ENCODE measurements at places on chromosomes 4 and X.

DNA sequence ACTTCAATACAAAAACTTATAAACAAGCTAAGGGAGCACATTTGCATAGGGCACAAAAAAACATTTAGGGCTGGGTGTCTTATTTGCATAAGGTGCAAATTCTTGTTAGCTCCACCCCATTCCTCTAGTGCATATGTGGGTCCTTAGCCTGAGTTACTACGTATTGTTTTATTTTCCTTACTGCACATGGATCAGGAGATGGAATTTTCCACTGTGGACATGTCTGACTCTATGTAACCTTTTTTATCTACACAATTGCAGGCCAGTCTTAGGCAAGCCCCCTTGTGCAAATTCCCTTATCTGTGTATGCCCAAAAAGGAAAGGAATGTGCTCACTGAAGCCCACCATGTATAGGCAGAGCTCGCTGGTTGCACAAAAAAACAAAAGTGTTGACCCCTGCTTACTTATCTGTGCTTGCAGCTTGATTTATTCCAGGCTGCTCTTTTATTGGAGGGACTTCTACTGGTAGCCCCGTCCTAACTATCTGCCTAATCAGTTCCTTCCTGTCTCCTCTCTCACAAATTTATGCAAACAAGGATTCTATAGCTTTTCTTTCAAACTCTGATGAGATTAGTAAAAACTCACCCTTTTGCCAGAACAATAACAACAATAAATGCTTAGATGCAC is 359.0 kb upstream of the MAGEB16 start:
- no peak for DNase-seq

DNA sequence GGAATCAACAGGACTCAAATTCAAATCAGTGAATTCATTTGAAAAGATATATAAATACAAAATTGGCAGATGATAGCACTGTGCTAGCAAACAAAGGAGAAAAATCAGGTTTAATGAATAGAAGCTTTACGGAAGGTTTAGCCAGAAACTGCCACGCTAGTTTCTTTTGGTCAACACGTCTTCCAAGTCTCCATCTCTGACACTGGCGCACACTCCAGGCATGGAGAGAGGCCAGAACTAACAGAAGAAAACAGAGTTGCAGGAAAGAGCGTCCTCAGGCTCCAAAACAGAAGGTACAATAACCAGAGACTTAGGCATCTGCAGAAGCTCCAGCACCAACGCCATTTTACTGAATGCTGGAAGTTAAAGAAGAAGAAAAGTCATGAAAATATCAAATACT is 497.3 kb upstream of the FRG1 start:
- DNase-seq: no peak

- peak; percentile 5 for DNase-seq
Observed at GRCh38 chrX:475926-476723, 89.4 kb upstream of the PPP2R3B start.

- no peak for DNase-seq
Observed at GRCh38 chr4:40661803-40662202, 32.1 kb upstream of the RBM47 start.

DNA sequence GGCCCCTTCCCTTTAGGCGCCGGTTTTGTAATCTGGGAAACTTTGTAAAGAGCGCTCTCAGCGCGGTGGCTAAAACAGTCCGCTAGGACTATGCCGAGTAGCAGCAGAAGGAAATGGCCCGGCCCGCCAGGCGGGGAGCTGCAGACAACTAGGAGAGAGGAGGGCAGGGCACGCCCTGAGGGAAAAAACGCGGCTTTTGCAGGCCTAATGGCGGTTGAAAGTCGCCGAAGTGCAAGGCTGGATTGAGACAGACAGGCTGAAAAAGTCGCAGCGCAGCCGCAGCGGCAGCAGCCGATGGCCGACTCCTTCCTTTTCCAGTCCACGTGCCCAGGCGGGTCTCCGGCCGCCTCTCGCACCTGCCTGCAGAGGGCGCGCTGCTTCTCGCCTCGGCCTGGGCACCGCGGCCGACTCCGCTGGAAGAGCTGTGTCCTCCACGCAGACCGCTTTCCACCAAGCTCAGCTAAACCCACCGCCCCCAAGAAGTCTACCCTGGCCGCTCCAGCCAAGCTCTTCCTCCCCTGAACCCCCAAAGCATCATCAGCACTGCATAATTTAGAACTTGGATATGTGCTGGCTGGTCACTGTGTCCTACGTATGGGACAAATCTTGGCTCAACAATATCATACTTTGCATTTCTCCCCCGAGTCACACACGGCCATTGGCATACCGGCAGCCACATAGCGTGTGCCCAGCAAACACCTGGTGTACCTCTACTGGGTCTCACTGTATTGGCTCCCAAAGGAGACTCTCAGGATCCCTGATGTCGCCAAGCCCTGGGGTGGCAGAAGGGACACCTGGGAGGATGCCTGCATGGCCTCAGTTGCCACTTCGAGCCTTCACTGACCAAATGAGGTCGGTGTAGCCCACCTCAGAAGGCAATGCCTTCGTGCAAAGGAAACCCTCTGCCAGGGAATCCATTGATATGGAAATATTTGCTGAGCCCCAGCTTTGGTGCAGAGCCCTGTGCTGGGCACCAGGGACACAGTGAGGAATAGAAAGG is 14.5 kb downstream of the SLC25A5 start:
- no peak for DNase-seq

- DNase-seq: no peak
Observed at GRCh38 chrX:127276326-127276725, 456.8 kb downstream of the PRR32 start.

- no peak for DNase-seq
Observed at GRCh38 chr4:4853921-4854648, 5.4 kb upstream of the MSX1 start.

- no peak for DNase-seq
Observed at GRCh38 chr4:154736770-154737169, 7.0 kb upstream of the LRAT start.

- peak; percentile 22 for DNase-seq
Observed at GRCh38 chrX:25206778-25207177, 191.0 kb upstream of the ARX start.

- DNase-seq: no peak
Observed at GRCh38 chrX:67288156-67288555, 255.7 kb upstream of the AR start.

DNA sequence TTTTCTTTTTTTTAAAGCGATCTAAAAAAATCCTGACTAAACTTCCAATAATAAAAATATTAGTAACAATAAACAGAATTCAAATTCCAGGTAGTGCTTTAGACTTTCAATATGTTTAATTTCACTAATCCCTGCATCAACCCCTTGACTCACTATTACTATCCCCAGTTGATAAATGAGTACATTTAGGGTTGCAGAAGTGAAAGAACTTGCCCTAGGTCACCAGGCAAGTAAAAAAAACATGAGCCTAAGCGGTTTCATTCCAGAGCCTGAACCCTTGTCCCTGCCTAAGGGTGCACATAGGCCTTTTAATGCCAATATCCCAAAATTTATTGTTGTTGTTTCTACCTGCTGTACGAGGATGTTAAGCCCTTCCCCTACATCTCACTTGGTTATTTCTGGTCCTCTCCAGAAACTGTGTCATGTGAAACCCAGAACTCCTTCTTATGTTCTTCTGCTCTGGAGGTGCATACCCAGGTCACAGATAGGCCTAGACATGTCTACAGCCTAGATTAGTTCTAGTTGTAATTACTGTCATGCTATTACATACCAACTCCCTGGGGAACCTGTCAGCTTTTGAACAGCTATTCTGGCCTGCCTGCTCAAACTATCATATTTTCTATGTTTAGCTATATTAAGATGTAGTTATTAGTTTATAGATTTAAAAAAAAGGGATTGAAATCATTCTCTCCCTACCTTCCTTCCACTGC is 244.5 kb upstream of the PITX2 start:
- no peak for DNase-seq

DNA sequence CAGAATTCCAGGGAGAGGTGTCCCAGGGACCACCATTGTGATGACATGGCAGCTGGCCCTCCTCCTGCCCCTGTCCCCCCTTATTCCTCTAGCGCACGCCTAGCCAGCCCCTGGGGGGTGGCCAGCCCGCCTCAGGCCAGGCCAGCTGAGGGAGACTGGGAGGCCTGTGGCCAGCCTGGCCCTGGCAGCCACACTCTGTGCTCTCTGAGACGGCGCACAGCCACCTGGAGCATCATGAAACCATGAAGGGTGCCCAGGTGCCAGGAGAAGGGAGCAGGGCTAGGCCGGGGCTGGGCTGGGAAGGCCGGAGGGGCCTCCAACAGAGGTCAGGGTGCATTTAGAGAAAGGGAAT is 14.4 kb upstream of the DUSP9 start:
- no peak for DNase-seq

All from skeletal muscle cell (primary cell).